ENCODE measurements at places on chromosomes 6 and 20.

GRCh38 chr20:44026647-44027342 is 112.1 kb downstream of the TOX2 start:
- no peak for DNase-seq

DNA sequence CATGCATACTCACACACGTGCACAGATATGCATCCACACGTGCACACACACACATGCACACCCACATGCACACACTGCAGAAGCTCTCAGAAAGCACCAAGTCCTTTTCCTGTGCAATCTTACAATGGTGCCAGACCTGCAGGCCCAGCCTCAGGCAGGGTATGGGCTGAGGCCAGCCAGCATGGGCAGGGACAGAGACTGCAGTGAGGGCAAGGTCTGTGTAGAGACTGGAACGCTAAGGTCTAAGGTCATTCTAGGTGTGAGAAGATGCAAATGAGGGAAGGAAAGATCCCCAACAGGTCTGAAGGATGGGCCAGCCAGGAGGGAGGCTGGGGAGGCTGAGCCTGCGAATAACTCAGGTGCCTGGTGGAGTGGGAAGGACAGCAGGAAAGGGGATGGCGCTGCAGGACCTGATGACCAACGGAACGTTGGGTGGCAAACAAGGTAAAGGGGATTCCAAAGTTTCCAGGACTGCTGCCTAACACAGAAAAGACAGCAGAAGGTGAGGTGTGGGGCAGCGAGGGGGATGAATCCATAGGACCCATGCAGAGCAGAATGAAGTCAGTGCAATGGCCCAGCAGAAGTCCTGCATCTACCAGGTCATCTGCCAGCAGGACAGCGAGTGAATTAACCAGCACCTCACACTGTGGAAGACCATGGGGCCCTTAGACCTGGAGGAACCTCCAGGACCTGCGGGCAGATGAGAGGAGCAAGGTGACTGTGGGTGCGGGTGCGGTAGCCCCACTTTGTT is 67.0 kb downstream of the ABHD12 start:
- DNase-seq: no peak

GRCh38 chr6:104409913-104410312 is 449.8 kb downstream of the HACE1 start:
- no peak for DNase-seq

DNA sequence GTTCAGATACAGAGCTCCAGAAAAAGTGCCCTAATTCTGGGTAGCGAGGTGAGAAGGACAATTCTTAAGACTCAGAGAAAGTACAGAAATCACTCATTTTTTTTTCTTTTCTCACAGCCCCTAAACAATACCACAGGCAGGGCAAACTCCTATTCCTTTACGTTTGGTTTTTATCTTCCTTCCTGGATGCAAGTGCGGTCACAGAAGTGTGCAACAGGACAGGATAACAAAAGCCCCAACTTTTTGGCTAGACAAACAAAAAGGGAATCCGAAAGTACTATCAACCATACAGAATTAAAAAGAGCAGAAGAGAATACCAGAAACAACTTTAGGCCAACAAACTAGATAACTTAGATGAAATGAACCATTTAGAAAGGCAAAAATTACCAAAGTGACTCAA is 18.4 kb upstream of the BEND6 start:
- no peak for DNase-seq

DNA sequence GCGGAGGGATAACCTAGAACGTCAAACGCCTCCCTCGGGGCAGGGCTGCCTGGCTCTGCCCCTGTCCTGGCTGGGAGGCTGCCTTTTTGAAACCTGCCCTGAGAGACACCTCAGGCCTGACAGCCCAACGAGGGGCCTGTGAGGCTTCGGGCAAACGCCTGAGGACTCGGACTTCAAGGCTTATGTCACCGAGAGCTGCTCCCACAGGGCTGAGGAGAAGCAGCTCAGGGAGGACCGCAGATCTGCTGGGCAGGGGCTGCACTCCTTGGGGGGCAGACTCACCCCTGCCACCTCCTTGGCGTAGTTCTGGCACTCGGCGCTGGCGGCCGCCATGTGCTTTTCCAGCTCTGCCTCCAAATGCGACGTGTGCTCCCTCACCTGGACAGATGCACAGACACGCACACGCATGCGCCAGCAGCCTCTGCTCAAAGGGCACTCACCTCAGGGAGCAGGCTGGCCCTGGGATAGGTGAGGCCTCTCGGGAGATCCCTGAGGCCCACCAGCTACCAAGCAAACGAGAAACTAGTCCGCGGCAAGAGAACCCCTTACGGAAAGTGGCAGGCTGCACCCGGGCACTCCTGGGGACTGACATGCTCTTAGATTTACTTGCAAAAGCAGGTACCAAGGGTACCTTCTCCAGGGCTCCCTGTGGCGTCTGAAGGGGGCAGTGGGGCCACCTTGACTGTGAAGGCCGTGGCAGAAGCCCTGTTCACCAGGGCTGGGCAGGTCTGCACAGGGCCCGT is 49.6 kb downstream of the DSTN start:
- DNase-seq: no peak

DNA sequence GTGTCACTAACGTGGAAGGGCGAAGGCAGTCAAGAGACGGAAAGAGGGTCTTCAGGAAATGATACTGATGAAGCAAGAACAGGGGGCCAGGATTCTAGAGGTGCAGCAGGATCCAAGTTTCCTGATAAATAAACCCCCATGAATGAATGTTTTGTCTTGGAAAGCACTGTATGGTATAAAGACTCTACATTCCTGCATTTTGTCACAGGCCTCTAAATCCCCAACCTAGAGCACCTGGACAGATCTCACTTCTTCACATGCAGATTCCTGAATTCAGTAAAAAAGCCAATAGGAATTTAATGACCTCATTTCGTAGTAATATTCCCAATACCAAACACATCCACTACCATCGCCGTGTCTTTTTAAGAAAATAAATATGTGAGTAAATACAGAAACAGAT is 577.8 kb downstream of the PRKN start:
- no peak for DNase-seq

DNA sequence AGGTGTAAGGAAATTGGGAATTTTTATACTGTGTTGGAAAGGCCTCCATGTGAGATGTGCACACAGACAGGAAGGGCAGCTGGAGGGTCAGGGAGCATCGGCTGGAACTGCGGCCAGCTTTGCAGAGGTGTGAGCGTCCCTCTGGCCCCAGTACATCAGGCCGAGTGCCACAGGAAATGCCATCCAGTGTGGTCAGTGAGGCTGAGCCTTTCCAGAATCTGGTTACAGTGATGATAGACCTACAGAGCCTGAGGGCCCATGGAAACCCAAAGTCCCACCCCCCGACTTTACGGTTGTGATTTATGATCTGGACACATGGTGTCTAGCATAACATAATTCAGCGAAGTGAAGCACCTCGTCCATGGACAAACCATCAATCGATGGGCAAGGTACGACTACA is 137.3 kb upstream of the PDE10A start:
- DNase-seq: no peak

- no peak for DNase-seq
Measured at GRCh38 chr6:130811932-130812331, 15.3 kb upstream of the SMLR1 start.

DNA sequence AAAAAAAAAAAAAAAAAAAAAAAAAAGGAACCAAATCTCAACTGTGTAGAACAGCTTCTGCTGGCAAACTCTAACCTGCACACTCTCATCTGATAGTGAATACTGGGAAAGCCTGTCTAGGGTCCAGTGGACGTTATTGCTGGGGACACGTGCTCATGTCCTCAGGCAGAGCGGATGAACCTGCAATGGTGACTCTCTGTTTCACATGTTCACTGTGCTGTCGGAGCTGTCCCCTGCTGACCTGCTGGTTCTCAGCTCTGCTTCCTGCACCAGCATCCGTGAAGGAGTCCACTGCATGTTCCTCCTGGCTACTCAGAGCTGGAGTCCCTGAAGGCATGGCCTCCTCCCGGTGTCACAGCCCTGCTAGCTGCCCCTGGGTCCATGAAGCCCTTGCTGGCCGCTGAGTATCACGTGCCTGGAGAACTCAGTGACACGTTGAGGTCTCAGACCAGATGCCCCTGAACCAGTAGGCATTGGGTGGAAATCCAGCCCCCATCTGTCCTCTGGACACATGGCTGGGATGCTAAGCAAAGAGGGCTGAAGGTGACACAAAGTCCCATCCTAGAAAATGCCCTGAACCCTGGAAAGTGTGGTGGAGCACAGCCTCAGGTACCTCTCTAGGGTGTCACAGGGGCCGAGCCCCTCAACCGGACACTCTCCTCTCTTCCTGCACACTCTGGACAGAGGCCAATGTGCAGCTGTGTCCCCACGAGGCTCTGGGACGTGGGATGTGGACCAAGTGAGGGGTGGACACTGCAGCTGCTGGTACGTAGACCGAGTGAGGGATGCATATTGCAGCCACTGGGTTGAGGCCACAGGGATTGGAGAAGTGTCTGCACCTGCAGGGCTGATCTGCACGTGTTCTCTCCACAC is 54.9 kb upstream of the FRMD1 start:
- DNase-seq: no peak

DNA sequence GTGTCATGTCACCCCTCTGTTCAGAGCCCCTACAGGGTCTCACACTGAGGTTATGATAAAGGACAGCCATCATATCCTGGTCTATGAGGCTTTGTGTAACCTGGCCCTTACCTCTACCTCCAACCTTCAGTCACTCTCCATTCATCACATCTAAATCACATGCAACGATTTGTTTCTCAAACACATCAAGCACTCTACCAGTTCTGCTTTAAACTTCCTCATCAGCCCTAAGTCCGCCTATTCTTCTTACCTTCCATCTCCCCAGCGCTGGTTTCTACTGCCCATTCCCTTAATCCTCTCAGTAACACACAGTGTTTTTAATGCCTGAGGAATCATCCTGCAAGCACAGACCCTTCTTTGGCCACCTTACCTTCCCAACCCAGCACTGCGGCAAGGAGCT is 17.9 kb upstream of the BACH2 start:
- no peak for DNase-seq

GRCh38 chr20:58078741-58079522 is 149.5 kb downstream of the ANKRD60 start:
- no peak for DNase-seq

GRCh38 chr6:79634491-79635231 is 3.5 kb downstream of the SH3BGRL2 start:
- DNase-seq: peak; percentile 54

DNA sequence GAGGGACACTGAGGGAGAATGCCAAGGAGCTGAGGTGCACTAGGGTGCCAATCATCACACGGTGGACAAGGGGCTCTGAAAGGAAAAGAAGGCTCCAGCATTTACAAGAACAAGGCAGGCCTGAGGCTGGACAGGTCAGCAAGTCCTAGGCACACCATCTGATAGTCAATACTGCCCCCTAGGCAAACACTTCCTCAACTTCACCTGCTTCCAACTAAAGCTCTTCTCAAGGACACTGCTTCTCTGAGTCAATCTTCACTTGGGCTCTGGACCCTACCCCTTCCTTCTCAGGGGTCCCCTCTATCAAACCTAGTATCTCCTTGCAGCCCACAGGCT is 37.7 kb upstream of the SLC4A11 start:
- peak; percentile 69 for DNase-seq

DNA sequence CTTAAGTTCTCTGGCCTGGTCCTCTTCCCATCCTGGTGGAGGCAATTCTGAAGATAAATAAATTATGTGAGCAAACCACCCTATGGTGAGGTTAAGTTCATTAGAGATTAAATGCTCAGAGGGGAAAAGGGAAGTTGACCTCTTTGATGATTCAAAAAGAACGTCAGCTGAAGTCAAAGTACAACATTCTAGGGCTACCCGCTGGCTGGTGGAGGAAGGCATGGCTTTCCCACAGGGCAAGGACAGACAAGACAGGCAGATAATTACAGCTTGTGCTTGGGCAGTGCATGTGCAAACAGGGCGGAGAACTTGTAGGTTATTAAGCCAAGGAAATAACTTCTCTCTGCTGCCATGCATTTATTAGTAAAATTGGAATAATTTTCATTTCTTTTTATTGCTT is 91.0 kb upstream of the SLC24A3 start:
- DNase-seq: peak; percentile 86

DNA sequence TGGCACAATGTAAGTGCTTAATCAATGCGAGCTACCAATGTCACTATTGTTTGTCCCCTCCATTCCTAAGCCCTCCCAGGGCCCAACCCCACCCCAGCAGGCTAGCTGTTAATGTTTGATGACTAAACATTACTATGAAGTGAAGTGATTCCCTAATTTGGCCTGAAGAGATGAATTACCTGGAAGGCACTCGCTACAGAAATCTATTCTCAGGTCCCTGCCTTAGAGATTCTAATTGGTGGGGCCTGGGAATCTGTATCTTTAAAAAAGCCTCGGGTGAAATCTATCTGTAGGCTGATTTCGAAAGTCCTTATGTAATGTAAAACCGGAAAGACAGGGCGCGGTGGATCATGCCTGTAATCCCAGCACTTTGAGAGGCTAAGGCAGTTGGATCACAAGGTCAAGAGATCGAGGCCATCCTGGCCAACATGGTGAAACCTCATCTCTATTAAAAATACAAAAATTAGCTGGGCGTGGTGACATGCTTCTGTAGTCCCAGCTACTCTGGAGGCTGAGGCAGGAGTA is 16.9 kb upstream of the SNAI1 start:
- no peak for DNase-seq

- DNase-seq: no peak
Measured at GRCh38 chr20:1626528-1627199, 6.9 kb upstream of the SIRPB1 start.

DNA sequence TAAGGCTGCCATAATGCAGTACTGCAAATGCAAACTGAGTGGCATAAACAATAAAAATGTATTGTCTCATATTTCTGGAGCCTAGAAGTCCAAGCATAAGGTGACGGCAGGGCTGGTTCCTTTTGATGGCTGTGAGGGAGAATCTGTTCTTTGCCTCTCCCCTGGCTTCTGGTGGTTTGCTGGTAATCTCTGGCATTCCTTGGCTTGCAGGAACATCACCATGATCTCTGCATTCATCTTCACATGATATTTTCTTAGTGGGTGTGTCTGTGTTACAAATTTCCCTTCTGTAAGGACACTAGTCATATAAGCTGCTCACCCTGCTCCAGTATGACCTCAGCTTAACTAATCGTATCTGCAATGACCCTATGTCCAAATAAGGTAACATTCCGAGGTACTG is 1104.2 kb upstream of the CITED2 start:
- DNase-seq: no peak

DNA sequence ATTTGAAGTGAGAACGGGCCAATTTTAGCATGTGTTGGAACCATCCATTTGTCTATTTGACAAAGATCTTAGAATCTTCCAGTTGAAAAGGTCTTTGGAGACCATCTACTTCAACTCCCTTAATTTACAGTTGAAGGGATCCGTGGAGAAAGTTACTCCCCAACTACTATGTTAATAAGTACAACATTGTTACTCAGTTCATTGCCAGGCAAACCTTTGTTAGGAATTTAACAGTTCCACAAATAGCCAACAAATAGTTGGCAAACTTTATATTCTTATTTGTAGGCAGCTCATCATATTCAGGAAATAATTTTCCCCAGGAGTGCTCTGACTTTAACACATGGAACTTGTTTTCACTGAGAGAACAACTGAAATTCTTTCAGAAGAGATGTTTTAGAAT is 81.0 kb upstream of the FLRT3 start:
- no peak for DNase-seq

DNA sequence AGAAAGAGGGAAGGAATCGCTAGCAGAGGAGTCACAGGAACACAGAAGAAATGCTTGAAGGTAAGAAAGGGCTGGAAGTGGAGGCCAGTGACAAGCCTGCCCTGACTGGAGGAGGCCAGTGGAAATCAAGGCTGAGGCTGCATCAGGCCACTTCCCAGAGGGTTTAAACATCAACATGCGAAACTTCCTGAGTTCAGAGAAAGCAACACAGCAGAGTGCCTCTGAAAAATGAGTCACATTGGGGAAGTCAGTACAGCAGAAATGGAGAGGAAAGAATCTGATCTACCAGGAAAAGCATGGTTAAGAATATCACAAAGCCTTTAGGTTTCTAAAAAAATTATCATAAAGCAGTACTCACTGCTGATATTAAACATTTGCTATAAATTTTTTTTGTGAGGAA is 23.3 kb downstream of the NAPB start:
- no peak for DNase-seq
